ENCODE measurements at places on chromosomes 5 and 9.

DNA sequence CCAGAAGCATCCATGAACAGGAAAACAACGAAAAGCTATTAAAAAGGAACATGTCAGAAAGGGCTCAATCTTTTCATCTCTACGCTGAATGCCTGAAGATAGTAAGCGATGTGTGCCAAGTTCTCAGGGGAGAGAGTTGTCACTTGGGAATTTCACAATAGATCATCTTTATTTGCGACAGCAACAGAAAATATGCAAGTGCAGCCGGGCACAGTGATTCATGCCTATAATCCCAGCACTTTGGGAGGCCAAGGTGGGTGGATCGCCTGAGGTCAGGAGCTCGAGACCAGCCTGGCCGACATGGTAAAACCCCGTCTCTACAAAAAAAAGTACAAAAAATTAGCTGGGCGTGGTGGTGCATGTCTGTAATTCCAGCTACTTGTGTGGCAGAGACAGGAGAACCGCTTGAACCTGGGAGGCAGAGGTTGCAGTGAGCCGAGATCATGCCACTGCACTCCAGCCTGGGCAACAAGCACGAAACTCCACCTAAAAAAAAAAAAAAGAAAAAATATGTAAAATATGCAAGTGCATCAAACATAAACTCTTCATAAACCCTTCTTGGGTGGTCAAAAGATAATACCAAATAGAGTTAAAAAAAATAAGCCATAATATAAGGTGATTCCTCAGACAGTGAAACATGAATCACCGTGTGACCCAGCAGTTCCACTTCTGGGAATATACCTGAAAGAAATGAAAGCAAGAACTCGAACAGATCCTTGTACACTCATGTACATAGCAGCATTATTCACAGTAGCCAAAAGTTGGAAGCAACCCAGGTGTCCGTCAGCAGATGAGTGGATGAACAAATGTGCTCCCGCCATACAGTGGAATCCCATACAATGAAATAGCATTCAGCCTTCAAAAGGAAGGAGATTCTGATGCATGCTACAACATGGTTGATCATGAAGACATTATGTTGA lies 16.2 kb downstream of the SFXN1 start:
- no peak for DNase-seq

DNA sequence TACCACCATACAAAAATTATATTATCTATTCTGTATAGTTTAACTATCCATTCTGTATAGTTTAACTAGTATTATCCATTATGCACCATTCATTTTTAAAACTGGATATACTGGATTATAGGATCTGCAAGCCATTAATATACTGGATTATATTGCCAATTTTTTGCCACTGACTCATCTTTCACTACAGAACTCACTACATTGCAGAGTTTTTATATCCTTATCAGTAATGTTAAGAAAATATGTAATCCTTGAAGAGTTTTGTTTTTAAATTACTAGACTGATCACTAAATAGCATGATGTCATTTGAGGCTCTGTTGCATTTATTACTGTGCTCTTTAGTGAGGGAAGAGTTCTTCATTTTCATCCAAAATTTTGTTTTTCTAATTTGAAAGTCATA lies 109.8 kb upstream of the SNX2 start:
- DNase-seq: no peak

DNA sequence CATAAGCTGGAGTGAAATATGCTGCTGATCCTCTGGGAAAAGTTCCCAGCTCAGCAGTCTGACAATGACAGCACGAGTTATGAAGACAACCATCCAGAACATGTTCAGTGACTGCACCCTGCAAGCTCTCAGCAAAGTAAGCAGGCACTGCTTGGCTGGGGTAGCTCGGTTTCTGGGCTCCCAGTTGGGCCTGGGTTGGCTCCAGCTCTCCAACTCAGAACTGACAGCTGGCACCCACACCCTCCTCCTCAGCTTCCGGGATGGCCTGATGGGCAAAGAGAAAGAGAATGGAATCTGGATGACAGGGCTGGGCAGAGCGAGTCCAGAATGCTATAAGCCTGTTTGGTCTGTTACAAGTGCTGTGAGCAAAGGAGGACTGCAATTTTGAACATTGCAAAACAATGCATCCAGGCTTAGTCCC lies 185.0 kb downstream of the CSNK1G3 start:
- no peak for DNase-seq

DNA sequence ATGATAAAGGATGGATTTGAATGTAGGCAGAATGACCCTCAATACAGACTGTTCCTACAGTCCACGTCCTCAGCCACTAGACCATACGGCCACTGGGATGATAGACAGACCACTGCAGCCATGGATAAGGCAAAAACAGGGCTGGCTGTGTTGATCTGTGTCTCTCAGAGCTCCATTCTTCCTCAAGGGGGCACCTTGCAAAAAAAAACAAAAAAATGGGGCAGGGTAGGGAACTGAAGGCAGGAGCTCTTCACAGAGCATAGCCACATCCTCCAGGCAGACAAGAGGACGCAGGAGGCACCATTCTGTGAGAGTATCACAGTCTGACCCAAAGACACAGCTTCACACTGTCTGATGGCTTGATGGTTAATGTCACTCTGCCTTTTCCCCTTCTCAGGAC lies 61.2 kb upstream of the GABRP start:
- no peak for DNase-seq

- no peak for DNase-seq
Measured at GRCh38 chr9:114302727-114303126, 20.2 kb upstream of the ORM1 start.

GRCh38 chr9:16866587-16866986 lies 3.9 kb downstream of the BNC2 start:
- DNase-seq: no peak

- no peak for DNase-seq
Measured at GRCh38 chr9:131480258-131480657, 22.5 kb upstream of the POMT1 start.

- no peak for DNase-seq
Measured at GRCh38 chr9:114779352-114779845, 26.4 kb downstream of the TNFSF15 start.

GRCh38 chr5:99058466-99058865 lies 129.7 kb upstream of the CHD1 start:
- no peak for DNase-seq

GRCh38 chr5:135040034-135040332 lies 6.0 kb upstream of the PITX1 start:
- DNase-seq: no peak

DNA sequence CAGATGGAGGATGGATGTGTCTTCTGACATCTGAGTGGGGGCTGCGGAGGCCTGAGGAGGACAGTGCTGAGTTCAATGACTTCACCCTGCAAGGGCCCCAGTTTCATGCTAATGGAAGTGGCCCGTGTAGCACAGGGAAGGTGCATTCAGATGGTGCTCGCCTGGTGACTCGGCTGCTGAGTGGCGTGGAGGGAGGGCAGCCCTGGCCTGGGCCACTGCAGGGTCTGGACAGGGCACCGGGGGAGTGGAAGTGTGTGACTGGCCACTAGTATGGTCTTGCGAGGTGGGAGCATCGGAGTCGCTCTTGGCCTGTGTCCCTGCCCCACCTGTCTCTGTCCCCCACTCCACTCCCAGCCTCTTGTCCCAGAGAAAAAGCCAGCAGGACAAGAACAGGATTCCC lies 1.7 kb upstream of the SLC9A3 start:
- no peak for DNase-seq

GRCh38 chr9:90400091-90400490 lies 242.5 kb downstream of the DIRAS2 start:
- DNase-seq: no peak

DNA sequence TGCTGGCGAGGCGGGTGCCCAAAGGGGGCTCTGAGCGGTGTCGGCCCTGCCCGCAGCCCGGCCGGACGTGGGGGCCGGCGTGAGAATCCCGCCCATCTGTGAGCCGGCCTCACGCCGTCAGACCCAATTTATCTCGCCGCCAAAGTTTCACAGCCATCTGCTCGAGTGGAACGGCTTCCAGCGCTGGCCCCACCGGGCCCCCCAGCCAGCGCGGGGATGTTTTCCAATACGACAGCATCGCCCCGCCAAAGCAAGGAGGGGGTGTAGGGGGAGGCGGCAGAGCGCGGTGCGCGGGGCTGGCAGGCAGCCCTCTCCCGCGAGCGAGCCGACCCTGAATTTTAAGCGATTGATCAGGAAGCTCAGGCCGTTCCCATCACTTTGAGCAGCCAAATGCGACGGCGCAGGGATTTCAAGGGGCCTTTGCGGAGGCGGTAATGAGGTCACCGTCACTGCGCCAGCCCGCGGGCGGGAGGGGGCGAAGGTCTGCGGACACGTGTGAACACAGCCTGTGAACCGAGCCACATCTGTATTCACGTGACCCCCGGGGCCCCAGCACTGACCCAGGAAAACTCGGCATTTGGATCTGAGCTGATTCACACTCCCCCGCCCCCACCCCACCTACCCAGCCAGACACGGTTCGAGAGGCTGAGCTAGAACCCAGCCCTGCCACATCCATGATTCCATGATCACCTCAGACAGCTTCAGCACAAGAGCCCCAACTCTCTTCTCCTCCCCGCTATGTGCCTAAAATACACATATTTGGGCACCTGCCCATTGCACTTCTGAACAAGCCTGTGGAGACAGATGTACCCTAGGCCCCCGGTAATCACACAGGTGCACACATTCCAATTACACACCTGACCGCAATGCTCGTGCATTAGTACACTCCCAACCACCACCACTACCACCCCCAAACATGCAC lies 47.8 kb upstream of the PSD2 start:
- peak; percentile 46 for DNase-seq

- no peak for DNase-seq
Measured at GRCh38 chr5:60338846-60339245, 361.1 kb downstream of the DEPDC1B start.

- DNase-seq: no peak
Measured at GRCh38 chr9:95465115-95465514, 51.7 kb downstream of the PTCH1 start.

GRCh38 chr5:170491479-170491878 lies 12.3 kb upstream of the KCNIP1 start:
- no peak for DNase-seq

GRCh38 chr9:112355427-112355897 lies 22.0 kb upstream of the PTBP3 start:
- DNase-seq: no peak

DNA sequence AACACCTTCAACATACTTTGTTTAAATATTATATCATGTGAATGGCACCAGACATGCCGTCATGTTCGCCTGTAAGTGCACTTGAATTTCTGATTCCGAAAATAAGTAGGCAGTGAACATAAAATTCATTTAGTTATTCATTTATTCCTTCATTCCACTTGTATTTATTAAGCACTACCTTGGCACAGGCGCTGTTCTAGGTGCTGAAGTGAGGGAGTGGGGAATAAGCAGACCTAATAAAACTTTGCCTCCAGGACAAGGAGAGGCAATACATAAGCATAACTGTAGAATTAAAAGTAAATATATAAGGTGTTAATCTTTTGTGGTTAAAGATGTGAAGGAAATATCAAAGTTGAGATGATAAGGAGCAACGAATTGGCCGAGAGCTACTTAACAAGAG lies 297.4 kb downstream of the TENT4A start:
- DNase-seq: no peak

GRCh38 chr5:14062178-14062577 lies 81.0 kb upstream of the TRIO start:
- no peak for DNase-seq

DNA sequence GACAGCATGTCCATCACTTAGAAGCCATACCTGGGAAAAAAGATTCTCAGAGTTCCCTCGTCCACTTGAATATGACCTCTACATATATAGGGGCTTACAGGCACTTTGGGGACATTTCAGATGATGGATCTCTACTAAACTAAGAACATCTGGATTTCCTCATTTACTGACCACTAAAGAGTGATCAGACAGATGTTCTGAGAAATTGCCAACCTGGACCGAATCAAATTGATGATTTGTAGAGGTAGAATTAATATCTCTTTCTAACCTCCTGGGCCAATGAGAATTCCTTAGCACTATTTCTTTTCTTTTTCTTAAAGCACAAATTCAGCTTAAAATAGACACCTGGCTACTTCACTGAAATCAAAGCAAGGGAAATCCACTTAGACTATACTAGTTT lies 422.7 kb downstream of the MTRR start:
- DNase-seq: no peak

DNA sequence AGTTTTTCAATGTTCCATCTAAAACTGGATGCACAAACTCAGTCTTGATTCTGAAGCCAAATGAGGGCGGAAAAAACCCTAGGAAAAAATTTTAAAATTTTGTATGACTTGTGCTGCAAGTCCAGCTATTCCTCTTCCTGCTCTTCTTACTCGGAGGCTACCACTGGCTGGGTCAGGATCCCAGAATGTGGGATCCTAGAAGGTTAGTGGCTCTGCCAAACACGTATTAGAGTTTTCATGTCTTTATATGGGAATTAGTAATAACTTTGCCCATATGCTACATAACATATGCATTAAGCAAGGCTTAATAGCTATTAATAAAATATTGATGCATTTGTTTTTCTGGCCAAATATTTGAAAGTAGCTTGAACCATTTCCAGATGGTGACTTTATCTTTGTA lies 458.3 kb downstream of the AGTPBP1 start:
- no peak for DNase-seq

DNA sequence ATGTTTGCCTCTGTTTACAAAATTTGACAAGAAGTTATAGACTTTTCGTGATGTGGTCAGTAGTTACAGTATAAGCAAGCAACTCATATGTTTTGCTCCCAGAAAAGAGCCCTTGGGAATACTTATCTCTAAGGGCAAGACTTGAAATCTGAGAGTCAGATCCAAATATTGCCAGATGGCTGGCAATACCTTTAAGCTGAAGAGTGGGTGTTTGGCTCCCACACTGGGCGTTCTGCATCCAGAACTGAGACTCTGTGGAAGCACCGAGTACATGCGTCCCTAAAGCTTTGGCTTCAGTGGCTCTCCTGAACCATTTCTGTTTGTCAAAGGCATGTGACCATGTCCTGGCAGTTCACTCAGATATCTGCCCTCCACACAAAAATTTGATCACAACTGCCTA lies 194.1 kb downstream of the DCP2 start:
- DNase-seq: no peak

GRCh38 chr5:163565492-163565891 lies 60.1 kb downstream of the MAT2B start:
- DNase-seq: no peak

DNA sequence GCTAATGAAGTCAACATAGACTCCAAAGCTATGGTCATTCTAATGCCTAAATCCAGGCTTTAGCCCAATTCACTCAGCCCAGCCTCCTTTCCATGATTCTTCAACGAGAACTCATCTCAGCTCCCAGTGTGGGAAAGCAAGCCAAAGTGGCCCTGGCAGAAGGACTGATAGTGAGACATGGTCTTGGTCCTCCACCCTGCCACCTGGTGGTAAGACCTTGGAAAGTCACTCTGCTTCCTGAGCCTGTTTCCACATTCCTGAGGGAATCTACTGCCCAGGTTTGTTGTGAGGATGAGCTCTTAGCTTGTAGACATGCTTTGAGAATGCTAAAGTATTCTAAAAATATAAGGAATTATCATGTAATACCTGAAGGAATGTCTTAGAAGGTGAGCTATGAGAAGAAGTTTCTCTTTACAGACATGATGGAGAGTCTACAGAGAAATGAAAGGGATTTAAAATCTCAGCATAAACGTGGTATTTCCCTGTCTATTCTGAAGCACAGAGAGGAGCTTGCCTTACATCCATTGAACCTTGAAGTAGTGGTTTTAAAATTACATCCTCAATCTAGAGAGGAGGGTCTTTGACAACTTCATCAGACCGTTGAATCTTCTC lies 173.5 kb downstream of the TRIM32 start:
- peak; percentile 0 for DNase-seq

Measured in stimulated activated CD8-positive, alpha-beta memory T cell treated with anti-CD3 and anti-CD28 coated beads, Interleukin-15, amount 100 ng/mL, for 48 hours (primary cell).